Aorta (tissue), 5 donors: ENCODE measurements at places on chromosomes 5 and 9.

DNA sequence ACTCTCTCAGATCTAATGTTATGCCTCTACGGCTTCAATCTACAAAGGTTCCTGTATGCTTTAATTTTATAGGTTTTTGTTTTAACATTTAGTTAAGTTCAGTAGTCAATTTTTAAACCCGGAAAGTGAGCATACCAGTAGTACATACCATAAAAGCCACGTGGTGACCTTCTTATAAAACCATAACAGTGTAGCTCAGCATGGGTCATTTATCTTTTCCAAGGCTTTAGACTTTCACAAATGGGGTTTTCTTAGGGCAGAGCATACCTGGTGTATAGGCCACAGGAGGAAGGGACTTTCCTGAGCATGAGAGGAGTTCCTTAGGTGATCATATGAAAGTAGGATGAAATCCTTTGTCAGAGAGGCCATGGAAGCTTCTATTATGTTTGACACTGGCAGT is 23.2 kb downstream of the ECM2 start:
- no peak overlapping the region for H3K4me3 ChIP-seq
- H3K36me3 ChIP-seq: peaks cover 3% of the 10 kb centered on the region
- H3K27ac ChIP-seq: no peak overlapping the region
- no peak for DNase-seq

DNA sequence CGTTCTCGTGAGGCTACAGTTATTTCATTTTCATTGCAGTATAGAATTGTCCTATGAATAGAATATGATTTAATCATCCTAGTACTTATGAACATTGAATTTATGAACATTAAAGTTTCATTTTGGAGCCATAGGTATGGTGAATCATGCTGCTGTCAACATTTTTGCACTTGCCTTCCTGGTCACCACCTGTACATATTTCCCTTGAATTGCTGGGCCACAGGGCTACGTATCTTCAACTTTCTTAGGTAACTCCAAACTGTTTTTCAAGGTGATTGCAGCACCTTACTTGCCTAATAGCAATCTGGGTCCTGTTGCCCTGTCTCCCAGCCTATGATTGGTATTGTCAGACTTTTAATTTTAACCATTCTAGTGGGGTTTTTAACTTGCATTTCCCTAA is 6.5 kb upstream of the RNF145 start:
- H3K27me3 ChIP-seq: no peaks in the 10 kb centered on the region
- DNase-seq: no peak
- no peaks in the 10 kb centered on the region for H3K36me3 ChIP-seq

GRCh38 chr5:621341-621761 is 9.2 kb downstream of the CEP72 start:
- no peak for DNase-seq
- no peak overlapping the region for H3K4me3 ChIP-seq
- no peaks in the 10 kb centered on the region for H3K36me3 ChIP-seq
- H3K27ac ChIP-seq: no peak overlapping the region
- H3K27me3 ChIP-seq: no peaks in the 10 kb centered on the region

DNA sequence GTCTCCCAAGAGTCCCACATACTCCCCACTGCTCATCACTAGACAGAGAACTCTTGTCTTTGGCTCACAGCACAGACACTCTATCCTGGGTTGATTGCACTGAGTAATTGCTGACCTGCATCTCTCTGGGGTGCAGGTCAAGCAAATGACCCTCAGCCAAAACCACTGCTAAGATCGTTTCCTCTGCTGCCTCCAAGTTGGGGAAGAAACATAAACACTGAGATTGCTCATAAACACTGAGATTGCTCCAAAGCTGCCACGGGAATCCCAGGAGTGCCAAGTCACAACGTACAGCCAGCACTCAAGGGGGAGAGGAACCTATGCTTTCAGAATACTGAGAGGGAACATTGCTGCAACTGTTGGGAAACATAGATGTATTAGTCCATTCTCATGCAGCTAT is 1402.1 kb upstream of the ACO1 start:
- no peak overlapping the region for H3K4me3 ChIP-seq
- H3K36me3 ChIP-seq: no peaks in the 10 kb centered on the region
- no peaks in the 10 kb centered on the region for H3K4me1 ChIP-seq
- no peaks in the 10 kb centered on the region for H3K27me3 ChIP-seq

DNA sequence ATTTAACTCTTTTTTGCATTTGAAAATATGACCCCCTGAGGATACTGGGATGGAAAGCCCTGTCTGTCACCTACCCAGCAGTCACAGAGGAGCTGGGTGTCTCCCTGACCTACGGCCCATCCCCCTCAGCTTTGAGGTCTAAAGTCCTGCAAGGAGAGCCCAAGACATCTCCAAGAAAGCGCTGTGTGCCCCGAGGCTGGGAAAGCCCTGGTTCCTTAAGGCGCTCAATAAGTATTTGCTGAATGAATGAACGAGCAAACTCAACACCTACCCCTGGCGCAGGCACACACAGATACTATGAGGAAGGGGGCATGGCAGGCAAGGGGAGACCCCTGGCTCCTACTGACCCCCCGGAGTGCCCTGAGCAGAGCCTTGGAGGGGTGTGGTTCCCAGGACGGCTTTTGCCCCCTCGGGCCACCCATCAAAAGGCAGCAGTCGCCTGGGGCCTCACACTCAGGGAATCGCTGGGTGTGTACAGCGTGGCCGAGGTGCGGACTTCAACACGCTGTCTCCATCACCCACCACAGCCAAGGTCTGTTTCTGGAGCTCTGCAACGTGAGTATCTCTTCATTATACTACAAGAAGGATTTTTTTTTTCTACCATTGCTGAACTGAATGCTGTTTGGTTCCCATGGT is 211.6 kb downstream of the ERCC6L2 start:
- H3K4me3 ChIP-seq: no peak overlapping the region
- no peaks in the 10 kb centered on the region for H3K27me3 ChIP-seq
- no peaks in the 10 kb centered on the region for H3K36me3 ChIP-seq
- no peak overlapping the region for H3K27ac ChIP-seq
- no peaks in the 10 kb centered on the region for H3K4me1 ChIP-seq
